ENCODE measurements at places on chromosomes 5 and 9.
A peak's percentile ranks its signal among the peaks of the same experiment; 100 is the strongest.

- no peak for DNase-seq
Observed at GRCh38 chr9:74431467-74431866, 65.7 kb upstream of the RORB start.

DNA sequence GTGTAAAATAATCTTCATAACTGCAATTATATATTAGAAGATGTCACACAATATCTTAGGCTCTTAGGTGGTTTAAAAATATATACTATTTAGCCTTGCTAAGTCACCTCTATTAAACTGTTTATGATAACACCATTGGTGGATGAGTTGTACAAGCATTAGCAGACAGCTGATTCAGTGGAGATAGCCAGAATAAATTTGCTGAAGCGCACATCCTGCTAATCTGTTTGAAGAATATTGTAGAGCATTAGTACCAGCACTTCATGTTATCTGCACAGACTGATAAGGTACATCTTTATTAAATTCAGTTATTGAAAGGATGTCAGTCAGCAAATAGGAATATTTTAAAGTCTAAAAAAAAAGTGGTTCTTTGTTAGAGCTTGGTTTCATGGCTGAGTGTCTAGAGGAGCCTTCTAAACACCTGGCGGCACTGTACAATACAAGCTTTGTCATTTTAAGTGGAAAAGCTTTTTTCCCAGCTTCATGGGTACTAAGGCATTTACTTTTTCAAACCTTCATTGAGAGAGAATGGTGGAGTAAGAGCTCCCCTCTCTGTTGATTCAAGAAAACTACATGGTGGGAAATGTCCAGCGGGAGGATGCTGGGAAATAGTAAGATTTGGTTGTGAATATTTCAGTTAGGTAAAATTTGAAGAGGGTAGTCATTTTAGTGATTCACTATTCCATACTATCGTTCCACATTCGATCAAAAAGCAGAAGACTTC lies 275.1 kb downstream of the SLF1 start:
- no peak for DNase-seq

DNA sequence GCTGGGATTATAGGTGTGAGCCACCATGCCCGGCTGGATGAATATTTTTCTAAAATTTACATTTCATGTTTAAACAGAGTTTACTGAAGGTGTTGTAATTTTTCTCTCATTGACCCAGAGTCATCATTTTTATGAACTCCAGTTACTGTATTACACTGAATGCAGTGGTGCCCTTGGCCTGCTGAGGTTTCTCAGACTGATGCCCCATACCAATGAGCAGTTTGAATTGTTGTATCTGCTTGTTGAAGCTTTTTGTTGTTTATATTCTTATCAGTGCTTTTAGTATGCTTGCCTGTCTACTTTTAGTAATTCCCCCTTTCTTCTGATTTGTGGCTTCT lies 29.9 kb downstream of the NFX1 start:
- DNase-seq = no peak

GRCh38 chr9:118595719-118596305 lies 773.4 kb downstream of the BRINP1 start:
- DNase-seq = no peak

GRCh38 chr9:127241354-127241753 lies 23.2 kb upstream of the GARNL3 start:
- no peak for DNase-seq

GRCh38 chr5:32014096-32014745 lies 159.9 kb downstream of the GOLPH3 start:
- no peak for DNase-seq

DNA sequence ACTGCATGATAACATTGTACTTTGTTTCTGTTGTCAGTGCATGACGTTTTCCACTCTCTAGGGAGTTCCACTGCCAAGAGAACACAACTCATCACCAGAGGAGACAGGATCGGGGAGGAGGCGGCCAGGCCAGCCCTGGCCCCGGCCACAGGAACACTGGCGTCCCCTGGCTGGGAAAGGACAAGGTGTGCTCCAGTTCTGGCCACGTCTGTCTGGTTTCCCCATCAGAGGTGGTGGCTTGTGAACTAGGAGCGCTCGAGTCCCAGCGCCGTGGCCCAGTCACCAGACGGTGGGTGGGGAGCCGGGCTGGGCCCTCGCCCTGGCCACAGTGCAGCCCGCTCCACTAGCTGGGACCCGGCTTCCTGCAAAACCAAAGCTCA lies 211.9 kb upstream of the IRX4 start:
- no peak for DNase-seq

GRCh38 chr5:69048230-69048629 lies 45.6 kb upstream of the SLC30A5 start:
- no peak for DNase-seq

- DNase-seq = no peak
Observed at GRCh38 chr5:121009058-121009457, 545.0 kb downstream of the PRR16 start.

- DNase-seq = no peak
Observed at GRCh38 chr5:172104021-172104420, 84.0 kb downstream of the STK10 start.

GRCh38 chr5:68699966-68700365 lies 393.8 kb upstream of the SLC30A5 start:
- DNase-seq = no peak

DNA sequence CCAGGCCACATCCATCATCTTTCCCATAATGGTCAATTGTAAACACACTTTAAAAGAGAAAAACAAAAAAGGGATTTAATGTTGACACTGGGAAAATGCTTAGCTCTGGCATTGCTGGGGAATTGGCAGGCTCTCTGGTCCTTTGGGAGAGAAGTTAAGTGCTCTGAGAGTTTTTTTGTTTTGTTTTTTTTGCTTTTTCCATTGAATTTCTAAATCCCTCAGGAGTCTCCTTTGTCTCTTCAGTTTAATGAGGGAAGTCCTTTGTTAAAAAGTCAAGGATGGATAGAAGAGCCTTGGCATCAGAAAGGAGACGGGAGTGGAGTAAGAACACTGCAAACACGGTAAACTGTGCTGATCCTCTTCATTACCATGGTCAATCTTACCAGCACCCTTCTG lies 7.1 kb upstream of the HAND1 start:
- no peak for DNase-seq

DNA sequence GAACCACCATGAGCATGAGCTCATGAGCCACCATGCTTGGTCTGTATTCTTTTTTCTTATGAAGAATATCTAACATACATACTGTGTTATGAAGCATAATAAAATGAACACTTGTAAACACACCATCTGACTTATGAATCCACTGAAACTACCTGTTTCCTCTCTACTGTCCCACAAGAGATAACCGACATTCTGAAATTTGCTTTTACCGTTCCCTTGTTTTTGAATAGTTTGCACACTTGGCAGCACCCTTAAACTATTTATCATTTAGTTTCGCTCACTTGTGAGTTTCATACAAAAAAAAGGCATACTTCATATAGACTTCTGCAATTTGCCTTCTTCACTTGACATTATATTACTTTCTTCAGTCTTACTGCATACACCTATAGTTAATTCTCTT lies 8.9 kb downstream of the LARS1 start:
- no peak for DNase-seq

GRCh38 chr9:113523421-113524141 lies 60.1 kb downstream of the RGS3 start:
- peak; percentile 27 for DNase-seq

- no peak for DNase-seq
Observed at GRCh38 chr9:78962156-78962555, 609.6 kb upstream of the TLE4 start.

- no peak for DNase-seq
Observed at GRCh38 chr9:137278721-137279711, 1.5 kb downstream of the TOR4A start.

GRCh38 chr9:79800578-79800977 lies 228.8 kb downstream of the TLE4 start:
- DNase-seq = no peak

DNA sequence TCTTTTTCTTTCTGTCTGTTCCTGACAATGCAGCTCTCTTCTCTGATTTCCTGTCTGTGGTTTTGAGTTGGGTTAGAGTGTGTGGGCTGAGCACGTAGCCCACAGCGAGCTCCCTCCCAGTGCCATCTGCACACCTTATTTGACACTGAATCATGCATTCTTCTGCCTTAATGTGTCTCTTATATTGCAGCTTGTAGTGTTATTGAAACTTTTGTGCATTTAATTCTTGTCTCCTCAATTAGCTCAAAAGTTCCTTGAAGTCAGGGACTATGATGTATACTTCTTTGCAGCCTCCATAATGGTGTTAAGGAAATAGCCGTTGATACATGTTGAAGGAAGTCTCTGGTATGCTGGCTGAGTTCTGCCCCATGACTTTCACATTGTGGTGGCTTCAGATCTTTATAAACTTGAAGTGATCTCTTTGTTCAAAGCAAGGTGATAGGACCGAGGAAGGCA lies 576.2 kb upstream of the CLINT1 start:
- no peak for DNase-seq

GRCh38 chr5:169808118-169808581 lies 171.1 kb downstream of the DOCK2 start:
- DNase-seq = no peak

GRCh38 chr5:26942481-26942880 lies 95.9 kb downstream of the CDH9 start:
- no peak for DNase-seq

- no peak for DNase-seq
Observed at GRCh38 chr5:151101151-151101550, 20.3 kb upstream of the TNIP1 start.

GRCh38 chr9:82080265-82080664 lies 91.7 kb downstream of the SPATA31D1 start:
- DNase-seq = no peak

- no peak for DNase-seq
Observed at GRCh38 chr9:125323615-125324014, 62.0 kb downstream of the GAPVD1 start.

GRCh38 chr5:54742417-54742891 lies 224.9 kb downstream of the SNX18 start:
- no peak for DNase-seq

- DNase-seq = no peak
Observed at GRCh38 chr5:150515446-150515845, 7.5 kb downstream of the NDST1 start.

GRCh38 chr5:1754531-1755220 lies 45.0 kb downstream of the MRPL36 start:
- no peak for DNase-seq

GRCh38 chr9:34929506-34930102 lies 28.5 kb upstream of the PHF24 start:
- DNase-seq = no peak

DNA sequence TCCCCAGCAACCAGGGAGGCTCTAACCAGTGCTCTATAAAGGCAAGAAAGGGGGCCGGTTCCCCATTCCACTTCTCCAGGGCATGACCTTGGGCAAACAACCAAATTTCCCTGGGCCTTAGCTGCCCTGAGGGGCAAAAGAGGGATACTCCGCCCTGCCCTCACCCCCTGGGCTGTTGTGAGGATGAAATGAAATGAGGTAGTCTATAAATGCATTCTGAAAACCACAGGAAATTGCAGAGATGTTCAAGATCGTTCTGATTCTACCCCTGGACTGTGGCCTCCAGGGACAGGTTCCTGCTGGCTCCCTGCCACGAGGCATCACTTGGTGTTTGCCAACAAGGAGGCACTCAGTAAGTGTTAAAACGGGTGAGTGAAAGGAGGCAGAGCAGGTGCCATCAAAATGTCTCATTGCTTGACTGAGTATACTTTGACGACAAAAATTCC lies 5.7 kb downstream of the RAPGEF1 start:
- no peak for DNase-seq

GRCh38 chr5:171666815-171667214 lies 118.8 kb upstream of the SMIM23 start:
- DNase-seq = no peak

GRCh38 chr5:138725818-138726416 lies 27.3 kb upstream of the CTNNA1 start:
- DNase-seq = no peak

DNA sequence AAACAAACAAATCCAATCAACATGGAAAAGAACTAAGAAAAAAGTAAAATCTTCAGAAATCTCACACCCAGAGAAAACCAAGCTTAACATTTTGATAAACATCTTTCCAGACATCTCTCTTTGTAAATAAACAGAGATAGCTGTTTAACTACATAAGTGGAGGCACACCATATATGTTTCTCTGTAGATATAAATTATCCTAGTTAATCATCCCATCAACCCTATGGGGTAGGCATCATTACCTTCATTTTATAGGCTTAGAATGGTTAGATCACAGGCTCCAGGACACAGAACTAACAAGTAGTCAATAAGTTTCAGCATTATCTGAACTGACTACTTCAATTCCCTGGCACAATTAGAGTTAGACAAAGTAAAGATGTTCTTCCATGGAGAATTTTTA lies 22.4 kb upstream of the NDFIP1 start:
- DNase-seq = no peak

DNA sequence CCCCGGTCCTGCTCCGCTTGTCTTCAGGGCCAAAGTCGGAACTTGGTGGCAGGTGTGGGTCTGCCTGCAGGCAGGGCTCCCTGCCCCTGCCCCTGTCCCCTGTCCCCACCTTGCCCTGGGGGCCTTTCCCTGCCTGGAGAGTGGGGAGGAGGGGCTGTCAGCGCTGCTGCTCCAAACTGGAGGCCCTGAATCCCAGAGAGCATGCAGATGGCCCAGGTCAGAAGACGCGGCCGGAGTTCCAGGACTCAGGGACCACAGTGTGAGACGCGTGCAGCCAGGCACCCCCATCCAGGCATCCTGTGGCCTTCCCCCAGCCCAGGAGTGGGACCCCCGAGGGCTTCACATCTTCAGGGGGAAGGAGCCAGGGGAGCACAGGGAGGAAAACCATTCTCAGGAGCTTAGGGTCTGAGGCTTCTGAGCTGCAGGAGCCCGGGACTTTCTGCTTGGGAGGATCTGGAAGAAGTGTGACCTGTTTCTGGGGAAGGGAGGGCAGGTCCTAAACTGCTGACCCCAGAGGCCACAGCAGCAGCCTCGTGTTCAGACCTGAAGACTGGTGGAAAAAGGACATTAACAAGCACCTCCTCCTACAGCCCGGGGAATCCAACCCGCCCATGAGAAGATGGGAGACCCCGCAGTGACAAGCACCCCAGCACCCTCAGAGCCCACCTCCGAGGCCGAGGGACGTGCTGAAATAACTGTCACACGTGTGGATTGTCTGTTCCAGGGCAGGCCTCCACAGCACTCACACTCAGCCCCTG lies 38.0 kb downstream of the RASGEF1C start:
- no peak for DNase-seq

DNA sequence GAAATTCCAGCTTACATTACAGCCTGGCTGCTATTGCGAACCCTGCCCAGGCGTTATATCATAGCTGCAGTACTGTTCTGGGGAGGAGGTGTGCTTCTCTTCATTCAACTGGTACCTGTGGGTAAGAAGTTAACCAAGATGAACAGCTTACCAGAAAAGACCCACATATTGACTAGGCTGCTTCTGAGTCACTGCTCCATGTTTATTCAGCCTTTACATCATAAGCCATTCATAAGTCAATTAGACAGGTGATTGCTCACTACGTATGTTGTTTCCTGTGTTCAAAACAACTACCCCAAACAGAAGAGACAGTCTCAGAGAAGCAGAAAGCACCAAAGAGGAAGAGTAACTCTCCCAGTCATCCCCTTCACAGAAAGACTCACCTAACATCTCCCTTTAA lies 34.7 kb upstream of the SLC22A5 start:
- DNase-seq = no peak
